Kidney epithelial cell (primary cell): ENCODE measurements at places on chromosomes 11 and 22.

- no peak for DNase-seq
Observed at GRCh38 chr11:64459609-64460008, 100.6 kb downstream of the RPS6KA4 start.

- DNase-seq, result no peak
Observed at GRCh38 chr22:44981857-44982256, 27.9 kb downstream of the PHF21B start.

- DNase-seq, result no peak
Observed at GRCh38 chr11:127471662-127472061, 471.1 kb upstream of the KIRREL3 start.

DNA sequence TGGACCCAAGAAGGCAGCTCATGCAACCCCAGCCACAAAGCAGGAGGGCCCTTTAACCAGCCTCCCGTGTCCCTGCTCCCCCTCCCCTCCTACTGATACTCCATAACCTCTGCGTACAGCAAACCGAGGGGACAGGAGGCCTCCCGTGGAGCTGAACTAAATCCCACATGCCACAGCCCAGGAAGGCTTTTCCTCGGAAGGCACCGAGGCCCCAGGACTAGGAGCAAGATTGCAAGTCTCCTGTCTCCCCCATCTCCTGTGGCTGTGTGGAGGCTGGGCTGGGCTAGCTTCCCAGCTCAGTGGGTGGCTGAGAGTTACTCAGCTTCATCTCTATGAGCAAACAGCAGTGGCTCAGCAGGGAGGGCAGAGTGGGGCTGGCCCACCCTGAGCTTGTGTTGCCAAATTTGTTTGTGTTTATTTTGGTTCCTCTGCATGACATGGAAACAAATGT is 62.7 kb upstream of the NECTIN1 start:
- DNase-seq, result no peak

- DNase-seq, result no peak
Observed at GRCh38 chr22:25493794-25494193, 70.7 kb upstream of the GRK3 start.

GRCh38 chr11:5719703-5720495 is 16.3 kb upstream of the OR56B1 start:
- no peak for DNase-seq

DNA sequence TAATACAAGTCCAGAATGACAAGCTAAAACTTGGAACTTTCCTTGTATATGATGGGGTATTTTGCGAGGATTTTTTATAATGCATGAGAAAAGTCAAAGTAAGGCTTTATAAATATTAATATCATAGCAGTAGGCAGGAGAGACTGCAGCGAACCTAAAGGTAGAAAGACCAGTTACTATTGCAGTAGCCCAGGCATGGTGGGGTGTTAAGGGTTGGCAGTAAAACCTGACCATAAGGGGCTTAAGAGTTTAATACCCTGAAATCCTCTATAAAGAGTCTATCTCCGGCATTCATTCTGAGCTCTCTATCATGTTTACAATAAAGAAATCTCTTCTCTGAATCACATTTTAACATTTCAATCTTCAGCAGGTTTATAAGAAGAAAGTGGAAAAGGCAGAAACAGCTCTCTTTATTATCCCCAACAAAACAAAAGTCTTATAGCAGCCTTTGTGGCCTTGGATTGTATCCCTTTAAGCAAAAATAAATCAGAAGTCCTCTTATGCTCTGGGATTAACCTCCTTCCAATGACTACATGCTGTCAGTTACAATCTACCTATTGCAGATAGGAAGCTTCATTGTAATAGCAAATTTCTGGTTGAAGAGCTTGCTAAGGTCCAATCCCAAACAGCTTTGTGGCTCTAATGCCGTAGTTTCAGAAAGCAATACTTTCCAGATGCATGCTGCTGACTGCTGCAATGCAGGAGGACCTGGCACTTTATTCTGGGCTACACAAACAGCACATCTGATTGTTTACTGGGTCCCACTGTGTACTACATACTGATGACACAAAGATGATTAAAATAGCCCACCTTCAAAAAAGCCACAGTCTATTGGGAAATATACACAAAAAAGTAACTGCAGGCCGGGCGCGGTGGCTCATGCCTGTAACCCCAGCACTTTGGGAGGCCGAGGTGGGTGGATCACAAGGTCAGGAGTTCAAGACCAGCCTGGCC is 45.8 kb downstream of the SIK3 start:
- no peak for DNase-seq

DNA sequence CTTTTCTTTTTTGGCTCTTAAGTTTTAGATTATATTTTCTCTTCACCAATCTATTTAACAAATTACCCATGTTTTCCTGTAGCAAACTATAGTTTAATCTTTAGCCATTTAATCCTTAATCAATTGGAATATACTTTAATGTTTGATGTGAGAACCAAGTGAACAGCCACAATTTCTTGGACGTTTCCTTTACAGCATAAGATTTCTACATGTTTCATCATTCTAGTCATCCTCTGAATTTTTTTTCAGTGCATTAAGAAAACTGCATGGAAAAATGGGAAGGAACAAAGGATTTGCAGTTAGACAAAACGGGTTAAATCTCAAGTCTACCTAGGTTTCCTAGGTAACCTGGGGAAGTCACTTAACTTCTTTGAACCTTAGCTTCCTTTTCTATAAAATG is 507.1 kb upstream of the CCDC90B start:
- DNase-seq, result no peak

- DNase-seq, result no peak
Observed at GRCh38 chr11:119480380-119481020, 57.5 kb upstream of the THY1 start.

GRCh38 chr11:33689501-33689900 is 11.1 kb downstream of the C11orf91 start:
- no peak for DNase-seq

GRCh38 chr22:21573750-21574494 is 6.4 kb downstream of the UBE2L3 start:
- no peak for DNase-seq

- peak; percentile 45 for DNase-seq
Observed at GRCh38 chr11:75035911-75036565, 47.3 kb downstream of the NEU3 start.

DNA sequence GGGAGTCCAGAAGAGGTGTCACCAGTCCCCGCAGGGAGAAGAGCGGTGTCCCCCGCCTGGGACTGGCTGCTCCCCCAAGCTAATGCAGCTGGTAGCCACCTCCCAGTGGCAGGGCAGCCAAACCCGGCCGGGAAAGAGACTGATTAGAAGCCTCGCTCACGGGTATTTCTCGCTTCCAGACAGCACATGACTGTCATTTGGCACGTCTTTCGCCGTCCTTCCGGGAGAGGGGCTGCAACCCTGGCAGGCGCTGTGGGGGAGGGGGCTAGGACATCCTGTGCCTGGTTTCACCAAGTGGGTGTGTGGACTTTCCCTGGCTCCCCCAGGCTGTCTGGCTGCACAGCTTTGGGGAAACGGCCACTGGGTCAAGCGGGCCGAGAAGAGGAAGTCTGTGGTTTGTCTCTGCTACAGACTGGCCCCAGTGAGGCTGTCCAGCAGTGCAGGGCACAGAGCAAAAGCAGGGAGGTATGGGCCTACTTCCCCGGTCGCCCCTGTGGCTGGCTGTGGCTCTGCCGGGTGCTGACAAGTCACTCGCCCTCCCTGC is 3.8 kb downstream of the CD81 start:
- no peak for DNase-seq

GRCh38 chr11:19625438-19625837 is 87.2 kb upstream of the NAV2 start:
- DNase-seq, result no peak

- DNase-seq, result no peak
Observed at GRCh38 chr22:37968452-37969251, 15.2 kb downstream of the POLR2F start.

DNA sequence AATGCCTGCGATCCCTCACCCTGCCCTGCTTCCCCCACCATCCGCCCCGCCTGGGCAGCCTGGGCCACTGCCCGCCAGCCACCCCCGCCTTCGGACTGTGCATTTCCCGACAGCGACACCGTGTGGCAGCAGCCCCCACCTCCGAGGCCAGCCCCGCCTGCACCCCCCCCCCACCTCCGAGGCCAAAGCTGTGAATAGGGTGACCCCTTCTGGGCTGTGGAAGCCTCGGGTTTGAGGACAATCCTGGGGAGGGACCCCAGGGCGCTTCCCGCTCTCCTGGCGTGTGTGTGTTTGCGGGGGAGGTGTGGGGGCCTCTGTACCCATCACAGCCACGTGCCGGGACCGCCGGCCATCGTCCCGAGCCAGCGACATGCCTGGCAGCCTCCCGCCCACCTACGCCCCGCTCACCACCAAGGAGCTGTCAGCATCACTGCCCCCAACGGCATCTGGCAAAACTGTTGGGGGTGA is 33.8 kb upstream of the PPARA start:
- no peak for DNase-seq

- no peak for DNase-seq
Observed at GRCh38 chr22:47105085-47105484, 342.6 kb downstream of the TBC1D22A start.
